ENCODE measurements at places on chromosomes 4 and X.

- DNase-seq = no peak
Observed at GRCh38 chr4:51943221-51943620, 76.9 kb downstream of the LRRC66 start.

DNA sequence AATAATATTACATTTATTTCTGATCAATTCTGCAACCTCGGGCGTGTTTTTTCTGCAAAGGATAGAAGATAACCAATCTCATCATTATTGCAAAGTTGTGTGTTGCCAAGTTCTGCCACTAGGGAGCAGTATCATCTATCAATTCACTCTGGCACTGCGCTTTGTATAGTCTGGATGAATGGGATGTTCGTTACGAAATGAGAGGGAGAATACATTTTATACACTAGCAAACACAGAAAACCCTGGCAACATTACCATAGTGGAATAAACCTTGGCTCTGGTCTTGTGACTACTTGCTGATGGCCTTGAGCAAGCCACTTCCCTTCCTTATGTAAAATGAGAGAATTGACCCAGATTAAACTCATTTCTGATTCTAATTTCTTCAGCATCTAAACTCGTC, 97.5 kb upstream of the ZNF518B start:
- DNase-seq = peak; percentile 18

DNA sequence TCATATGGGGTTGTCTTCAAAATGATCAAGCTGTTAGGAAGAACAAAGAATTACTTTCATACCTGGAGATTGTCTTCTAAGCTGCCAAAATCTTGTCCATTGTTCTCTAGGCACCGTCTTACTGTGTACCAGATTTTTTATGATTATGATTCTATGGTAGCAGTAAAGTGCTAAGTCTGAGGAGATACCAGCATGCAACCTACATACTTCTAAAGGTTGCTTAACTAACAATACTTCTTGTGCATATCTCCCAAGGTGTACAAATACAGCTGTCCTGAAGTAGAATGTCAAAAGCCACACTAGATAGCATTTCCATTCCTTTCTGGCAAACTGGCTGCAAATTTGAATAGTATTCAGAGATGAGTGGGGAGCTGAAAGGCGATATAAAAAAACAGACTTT, 62.6 kb upstream of the FBXW7 start:
- DNase-seq = no peak

- DNase-seq = no peak
Observed at GRCh38 chrX:49191574-49192011, 5.4 kb upstream of the PRICKLE3 start.

DNA sequence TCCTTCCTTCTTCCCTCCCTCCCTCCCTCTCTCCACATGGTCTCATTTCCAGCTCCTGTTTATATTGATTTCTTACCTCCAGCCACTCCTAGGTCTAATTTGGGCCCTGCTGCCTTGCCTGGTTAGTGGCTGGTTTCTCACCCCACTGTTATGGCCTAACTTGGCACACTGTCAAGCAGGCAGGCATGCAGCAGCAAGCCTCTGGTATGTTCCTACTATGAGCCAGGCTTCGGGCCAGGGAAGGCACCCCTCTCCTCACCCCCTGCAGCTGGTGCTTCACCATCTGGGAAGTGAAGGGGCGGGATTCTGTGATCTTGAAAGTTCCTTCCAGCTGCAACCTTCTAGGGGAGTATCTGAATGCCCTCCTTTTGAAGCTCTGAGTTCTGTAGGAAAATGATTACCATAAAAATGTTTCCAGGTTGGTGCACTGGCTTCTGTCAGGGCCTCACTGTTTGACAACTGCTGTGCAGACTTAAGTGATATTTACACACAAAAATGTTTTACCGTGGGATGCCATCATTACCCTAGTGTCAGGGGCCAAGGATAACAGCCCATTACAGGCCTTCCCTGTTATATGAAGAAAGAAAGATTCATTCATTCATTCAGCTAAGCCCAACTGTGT, 10.1 kb upstream of the VMA21 start:
- no peak for DNase-seq

DNA sequence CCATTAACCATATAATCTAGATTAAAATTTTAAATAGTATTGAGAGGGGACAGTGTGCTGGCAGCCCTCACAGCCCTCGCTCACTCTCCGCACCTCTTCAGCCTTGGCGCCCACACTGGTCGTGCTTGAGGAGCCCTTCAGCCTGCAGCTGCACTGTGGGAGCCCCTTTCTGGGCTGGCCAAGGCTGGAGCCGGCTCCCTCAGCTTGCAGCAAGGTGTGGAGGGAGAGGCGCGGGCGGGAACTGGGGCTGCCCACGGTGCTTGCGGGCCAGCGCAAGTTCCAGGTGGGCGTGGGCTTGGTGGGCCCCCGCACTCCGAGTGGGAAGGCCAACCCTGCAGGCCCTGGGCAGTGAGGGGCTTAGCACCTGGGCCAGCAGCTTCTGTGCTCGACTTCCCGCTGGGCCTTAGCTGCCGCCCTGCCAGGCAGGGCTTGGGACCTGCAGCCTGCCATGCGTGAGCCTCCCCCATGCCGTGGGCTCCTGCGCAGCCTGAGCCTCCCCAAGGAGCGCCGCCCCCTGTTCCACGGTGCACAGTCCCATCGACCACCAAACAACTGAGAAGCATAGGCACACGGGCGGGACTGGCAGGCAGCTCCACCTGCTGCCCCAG, 32.8 kb upstream of the CFAP299 start:
- DNase-seq = no peak

DNA sequence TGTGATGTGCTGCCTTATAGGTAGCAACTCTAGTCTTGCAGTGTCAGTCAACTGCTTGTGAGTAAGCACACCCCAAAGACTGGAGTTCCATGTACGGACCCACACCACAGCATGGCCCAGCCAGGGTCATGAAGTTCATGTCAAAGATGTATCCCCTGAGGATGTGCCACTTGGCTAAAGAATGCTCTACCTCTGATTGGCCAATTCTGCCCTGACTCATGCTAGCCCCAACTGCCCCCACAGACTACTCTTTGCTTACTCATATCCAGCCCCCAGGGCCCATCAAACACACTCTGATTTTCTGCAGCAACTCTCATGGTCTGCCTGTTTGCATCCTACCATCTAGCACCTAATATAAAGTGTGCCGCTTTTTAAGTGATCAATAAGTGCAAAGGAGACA, 62.5 kb downstream of the CHRDL1 start:
- DNase-seq = no peak

- DNase-seq = no peak
Observed at GRCh38 chr4:41325901-41326300, 69.2 kb downstream of the UCHL1 start.

DNA sequence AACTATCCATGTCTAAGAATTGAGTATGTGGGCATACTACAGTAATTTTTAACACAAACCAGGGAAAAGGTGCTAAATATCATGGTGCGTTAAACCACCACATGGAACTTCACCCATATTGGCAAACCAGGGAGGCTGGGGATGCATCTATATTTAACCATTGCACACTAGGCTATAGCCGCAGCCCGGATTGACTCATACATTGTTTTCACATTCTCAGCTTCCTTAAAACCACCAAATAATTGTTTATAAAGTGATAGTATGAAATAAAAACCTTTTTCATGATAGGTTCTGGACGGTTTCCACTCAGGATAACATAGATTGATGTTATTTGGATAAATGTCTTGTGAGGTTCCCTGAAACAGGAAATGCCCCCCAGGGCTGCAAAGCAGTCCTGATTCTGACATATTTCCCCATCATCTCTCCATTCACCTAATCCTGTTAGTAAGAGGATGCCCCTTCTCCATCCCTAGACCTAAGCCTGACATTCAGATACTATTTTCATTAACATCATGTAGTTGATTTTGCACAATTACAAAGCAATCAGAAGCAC, 7.9 kb downstream of the COL25A1 start:
- DNase-seq = no peak

DNA sequence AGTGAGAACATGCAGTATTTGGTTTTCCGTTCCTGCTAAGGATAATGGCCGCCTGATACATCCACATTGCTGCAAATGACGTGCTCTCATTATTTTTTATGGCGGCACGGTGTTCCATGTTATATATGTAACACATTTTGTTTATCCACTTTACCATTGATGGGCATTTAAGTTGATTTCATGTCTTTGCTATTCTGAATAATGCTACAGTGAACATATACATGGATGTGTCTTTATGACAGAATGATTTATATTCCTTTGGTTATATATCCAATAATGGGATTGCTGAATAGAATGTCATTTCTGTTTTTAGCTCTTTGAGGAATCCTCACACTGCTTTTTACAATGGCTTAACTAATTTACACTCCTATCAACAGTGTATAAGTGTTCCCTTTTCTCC, 1223.2 kb downstream of the RAPGEF2 start:
- DNase-seq = no peak
